Activated CD4-positive, alpha-beta memory T cell treated with anti-CD3 and anti-CD28 coated beads, Interleukin-2, amount 10 ng/mL, durations not matched to agents 7 days and 5 days (primary cell): ENCODE measurements at places on chromosomes 16 and 17. TPM values are rescaled to one million over a fixed set of nuclear protein-coding genes. Genes with fewer than 3 reads are reported as not detected.

DNA sequence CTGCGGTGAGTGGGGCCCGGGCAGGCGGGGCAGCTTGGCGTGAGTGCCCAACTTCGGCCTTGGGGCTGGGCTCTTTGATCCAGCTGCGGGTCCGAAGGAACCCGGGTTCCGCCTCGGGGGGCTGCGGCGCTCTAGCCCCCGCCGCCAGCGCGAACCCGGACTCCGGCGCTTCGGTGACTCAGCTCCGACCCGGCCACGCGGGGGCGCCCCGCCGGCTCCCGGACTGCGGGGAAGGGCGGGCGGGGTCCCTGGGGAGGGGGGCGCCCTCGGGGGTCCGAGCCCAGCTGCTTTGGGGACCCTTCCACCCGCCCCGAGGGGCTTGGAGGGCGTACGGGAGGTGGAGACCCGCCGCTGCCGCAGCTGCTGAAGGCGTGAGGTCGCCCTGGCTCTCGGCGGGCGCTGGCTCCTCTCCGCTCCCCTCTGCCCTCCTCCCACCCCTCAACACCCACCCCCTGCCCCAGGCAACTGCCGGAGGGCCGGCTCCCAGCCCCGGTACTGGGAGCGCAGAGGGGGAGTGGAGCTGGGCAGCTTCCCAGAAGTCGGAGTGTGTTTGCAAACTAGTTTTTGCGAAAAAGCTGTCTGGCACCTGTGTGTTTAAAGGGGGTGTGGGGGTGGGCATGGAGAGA is 516 bp downstream of the CPNE2 start:
- peak overlapping the region; percentile 63 for H3K4me3 ChIP-seq
- H3K36me3 ChIP-seq: no peaks in the 10 kb centered on the region
- DNase-seq: peak; percentile 50
- H3K4me1 ChIP-seq: peaks cover 11% of the 10 kb centered on the region

- H3K27ac ChIP-seq: no peak overlapping the region
- DNase-seq: no peak
- H3K4me3 ChIP-seq: no peak overlapping the region
- H3K27me3 ChIP-seq: no peaks in the 10 kb centered on the region
- H3K36me3 ChIP-seq: no peaks in the 10 kb centered on the region
These were observed 208.5 kb downstream of the STX8 start for GRCh38 chr17:9367156-9367555.

DNA sequence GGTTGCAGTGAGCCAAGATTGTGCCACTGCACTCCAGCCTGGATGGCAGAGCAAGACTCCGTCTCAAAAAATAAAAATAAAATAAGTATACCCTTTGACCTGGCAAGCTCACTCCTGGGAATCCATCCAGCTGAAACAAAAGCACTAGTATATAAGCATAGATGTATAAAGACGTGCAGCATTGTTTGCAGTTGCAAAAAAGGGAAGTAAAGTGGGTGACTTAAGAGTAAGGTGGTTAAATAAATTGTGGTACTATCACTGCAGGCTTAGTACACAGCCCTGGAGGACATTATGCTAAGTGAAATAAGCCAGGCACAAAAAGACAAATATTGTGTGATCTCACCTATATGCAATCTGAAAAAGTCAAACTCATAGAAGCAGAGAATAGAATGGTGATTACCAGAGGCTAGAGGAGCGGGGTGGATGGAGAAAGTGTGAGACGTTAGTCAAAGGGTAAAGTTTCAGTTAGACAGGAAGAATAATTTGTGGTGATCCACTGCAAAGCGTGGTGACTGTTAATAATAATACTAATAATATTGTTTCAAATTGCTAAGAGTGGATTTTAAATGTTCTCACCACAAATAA is 113.0 kb downstream of the MYO1D start:
- no peaks in the 10 kb centered on the region for H3K27me3 ChIP-seq
- no peaks in the 10 kb centered on the region for H3K36me3 ChIP-seq
- H3K4me1 ChIP-seq: peaks cover 9% of the 10 kb centered on the region

- no peak overlapping the region for H3K4me3 ChIP-seq
- peak overlapping the region; percentile 58 for H3K27ac ChIP-seq
- peaks cover 37% of the 10 kb centered on the region for H3K4me1 ChIP-seq
- H3K36me3 ChIP-seq: peaks cover 55% of the 10 kb centered on the region
- no peak for DNase-seq
- H3K27me3 ChIP-seq: no peaks in the 10 kb centered on the region
These were observed 27.7 kb downstream of the CRAMP1 start for GRCh38 chr16:1639860-1640259.

GRCh38 chr16:12303653-12304052 is 327.1 kb downstream of the SNX29 start:
- no peak overlapping the region for H3K4me3 ChIP-seq
- no peak overlapping the region for H3K27ac ChIP-seq
- no peak for DNase-seq
- no peaks in the 10 kb centered on the region for H3K4me1 ChIP-seq
- H3K27me3 ChIP-seq: no peaks in the 10 kb centered on the region

- H3K36me3 ChIP-seq: no peaks in the 10 kb centered on the region
- H3K27me3 ChIP-seq: no peaks in the 10 kb centered on the region
- no peak overlapping the region for H3K27ac ChIP-seq
- no peaks in the 10 kb centered on the region for H3K4me1 ChIP-seq
- no peak for DNase-seq
These were observed 338.9 kb upstream of the C16orf82 start for GRCh38 chr16:26727848-26728247.

DNA sequence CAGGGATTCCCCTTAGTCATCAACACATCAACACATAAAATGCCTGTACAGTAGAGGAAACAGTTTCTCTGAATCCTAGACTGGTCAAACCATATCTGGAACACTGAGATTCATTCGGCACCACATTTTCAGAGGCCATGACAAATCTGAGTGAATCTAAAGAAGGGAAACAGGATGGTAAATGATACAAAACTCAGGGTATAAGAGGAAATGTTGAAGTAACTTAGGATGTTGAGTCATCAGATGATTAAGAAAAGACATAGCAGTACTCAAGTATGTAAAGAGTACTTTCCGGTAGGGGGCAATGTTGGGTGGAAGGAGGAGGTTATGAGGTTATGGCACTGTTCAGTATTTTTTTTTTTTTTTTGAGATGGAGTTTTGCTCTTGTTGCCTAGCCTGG is 358.5 kb upstream of the PMFBP1 start:
- no peaks in the 10 kb centered on the region for H3K27me3 ChIP-seq
- H3K4me1 ChIP-seq: no peaks in the 10 kb centered on the region
- H3K27ac ChIP-seq: no peak overlapping the region
- H3K36me3 ChIP-seq: no peaks in the 10 kb centered on the region

DNA sequence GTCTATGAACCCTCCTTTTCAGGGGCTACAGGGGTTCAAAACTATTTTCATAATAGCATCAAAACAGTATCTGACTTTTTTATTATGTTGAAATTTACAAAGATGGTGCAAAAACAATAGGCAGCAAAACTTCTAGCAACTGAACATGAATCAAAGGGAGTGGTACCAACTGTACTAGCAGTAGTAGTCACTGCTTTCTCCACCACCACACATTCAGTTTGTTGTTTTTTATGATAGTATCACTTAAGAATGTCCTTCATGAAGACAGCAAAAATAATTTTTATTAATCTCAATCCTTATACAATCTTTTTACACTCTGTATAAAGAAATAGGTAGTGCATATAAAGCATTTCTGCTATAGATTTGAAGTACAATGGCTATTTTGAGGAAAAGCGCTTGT is 47.6 kb downstream of the MED13 start:
- H3K4me3 ChIP-seq: no peak overlapping the region
- DNase-seq: no peak
- no peaks in the 10 kb centered on the region for H3K4me1 ChIP-seq

Gene LPO
- not detected for total RNA-seq

DNA sequence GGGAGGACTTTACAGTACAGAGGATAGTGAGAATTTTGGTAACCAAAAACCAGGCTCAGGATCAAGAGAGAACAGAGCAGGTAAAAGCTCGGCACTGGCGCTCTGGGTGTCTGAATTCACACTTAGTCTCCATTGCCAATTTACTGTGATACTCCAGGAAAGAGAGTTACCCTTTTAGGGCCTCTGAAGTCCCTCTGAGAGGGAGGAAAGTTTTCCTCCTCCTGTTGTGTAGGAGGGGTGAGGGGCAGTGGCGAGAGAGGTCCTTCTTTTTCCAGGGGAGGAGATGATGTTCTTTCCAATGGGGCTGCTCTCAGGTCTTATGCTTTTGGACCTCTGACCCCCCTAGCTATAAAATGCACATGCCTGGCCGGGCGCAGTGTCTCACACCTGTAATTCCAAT is 5.4 kb upstream of the TNS4 start:
- peaks cover 10% of the 10 kb centered on the region for H3K27me3 ChIP-seq
- DNase-seq: no peak
- H3K4me1 ChIP-seq: peaks cover 7% of the 10 kb centered on the region
- H3K27ac ChIP-seq: no peak overlapping the region

Gene SCGB1C2
- not detected for total RNA-seq

Gene P2RX5
- 31.1 TPM for total RNA-seq

DNA sequence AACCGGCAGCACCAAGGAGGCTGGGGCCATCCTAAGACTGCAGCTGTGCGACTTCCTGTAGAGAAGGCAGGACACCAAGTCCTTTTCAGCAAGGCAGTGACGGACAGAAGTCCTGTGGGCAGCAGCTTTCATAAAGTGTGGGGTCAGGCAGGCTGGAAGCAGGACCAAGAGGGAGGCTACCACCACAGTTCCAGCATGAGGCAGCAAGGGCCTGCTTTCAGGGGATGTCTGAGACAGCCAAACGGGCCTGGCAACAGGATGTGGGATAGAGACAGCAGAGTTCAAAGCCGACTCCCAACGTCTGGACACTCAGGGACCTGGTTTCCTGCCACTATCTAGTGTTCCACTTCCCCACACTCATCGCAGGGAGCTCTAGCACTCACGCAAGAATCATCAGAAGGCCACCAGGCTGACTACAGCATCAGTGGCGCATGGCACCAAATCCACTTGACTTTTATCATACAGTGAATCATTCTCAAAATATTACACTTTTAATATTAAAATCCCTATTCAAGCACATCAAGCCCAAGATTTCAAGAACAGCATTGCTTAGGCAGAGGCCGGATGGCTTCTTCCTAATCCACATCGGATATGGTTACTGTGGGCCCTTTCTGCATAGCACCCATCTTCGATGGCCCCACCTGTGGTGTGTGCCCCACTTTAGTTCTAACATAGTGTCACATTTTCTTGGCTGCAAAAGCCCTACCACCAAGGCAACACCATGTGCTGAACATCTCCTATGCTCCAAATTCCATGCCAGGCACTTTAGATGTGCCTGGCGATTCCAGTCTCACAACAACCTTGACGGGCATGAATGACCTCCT is 5.2 kb downstream of the USP7 start:
- H3K36me3 ChIP-seq: peaks cover 14% of the 10 kb centered on the region
- H3K4me3 ChIP-seq: peak overlapping the region; percentile 94
- peak overlapping the region; percentile 91 for H3K27ac ChIP-seq
- no peaks in the 10 kb centered on the region for H3K27me3 ChIP-seq

DNA sequence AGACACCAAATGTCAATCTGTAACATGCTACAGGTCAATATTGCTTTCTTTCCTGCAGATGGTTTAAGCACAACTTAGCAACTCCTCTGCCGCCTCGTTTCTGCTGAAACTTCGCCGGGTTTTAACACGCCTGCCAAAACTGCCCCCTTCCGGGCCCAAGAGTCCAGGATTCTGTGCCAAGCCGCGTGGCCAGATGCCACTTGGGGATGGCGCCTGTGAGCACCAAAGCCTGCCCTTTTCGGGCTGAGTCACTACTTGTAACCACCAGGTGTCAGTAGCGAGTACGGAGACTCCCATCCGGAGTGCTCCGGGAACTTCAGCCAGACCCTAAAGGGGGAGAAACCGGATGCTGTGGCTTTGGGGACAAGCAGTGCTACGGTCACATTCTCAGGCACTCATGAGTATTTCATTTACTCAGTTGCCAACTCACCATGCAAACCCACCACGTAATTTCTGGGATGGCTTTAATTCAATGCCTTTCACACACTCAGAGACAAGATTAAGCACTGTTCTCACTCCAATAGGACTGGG is 7.8 kb downstream of the PMP22 start:
- DNase-seq: peak; percentile 61
- H3K27me3 ChIP-seq: peaks cover 51% of the 10 kb centered on the region
- H3K27ac ChIP-seq: no peak overlapping the region

- H3K4me1 ChIP-seq: peaks cover 4% of the 10 kb centered on the region
- no peak overlapping the region for H3K4me3 ChIP-seq
- DNase-seq: no peak
- H3K27me3 ChIP-seq: peaks cover 17% of the 10 kb centered on the region
- no peak overlapping the region for H3K27ac ChIP-seq
These were observed 15.3 kb downstream of the CCL11 start for GRCh38 chr17:34300652-34301370.

Gene METTL23
- 48.0 TPM for total RNA-seq

Gene KRTAP4-4
- not detected for total RNA-seq

Gene PKD1
- 60.5 TPM for total RNA-seq

Gene GLP2R
- not detected for total RNA-seq

Gene ZDHHC1
- 0.45 TPM for total RNA-seq

DNA sequence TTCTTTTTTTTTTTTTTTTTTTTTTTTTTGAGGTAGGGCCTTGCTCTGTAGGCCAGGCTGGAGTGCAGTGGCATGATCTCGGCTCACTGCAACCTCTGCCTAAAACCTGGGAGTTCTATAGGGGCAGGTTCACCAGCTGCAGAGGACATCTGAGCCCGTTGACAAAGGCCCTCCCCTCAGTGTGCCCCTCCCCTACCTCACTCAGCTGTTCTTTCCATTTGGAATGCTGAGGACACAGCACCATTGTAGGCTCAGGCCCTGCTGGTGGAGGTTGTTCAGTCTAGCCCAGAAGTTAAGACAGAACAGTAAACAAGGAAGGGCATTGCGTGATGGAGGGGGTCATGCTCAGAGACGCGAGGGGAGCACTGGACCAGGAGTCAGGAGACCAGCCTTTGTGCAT is 21.8 kb upstream of the KIF19 start:
- no peak overlapping the region for H3K4me3 ChIP-seq
- H3K27me3 ChIP-seq: peaks cover 4% of the 10 kb centered on the region
- H3K4me1 ChIP-seq: peaks cover 34% of the 10 kb centered on the region
- DNase-seq: no peak

Gene GPRC5C
- 0.68 TPM for total RNA-seq

Gene DNAH9
- total RNA-seq: not detected

DNA sequence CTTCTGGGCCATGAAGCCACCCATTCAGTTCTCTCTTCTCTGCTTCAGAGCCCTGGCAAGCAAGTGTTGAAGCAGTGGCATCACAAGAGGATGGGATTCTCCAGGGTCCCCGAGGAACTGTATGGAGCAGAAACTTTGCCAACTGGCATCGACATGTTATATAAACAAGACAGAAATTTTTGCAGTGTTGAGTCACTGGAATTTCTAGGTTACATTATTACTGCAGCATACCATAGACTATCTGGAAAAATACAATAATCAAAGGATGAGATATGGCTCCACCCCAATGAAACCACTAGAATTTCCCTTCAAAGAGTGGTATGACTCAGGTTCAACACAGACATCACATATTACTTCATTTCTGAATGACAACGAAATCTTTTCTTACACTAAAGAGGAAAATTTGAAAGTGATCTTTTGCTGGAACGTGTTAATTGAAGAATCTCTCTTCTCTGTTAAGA is 343.0 kb upstream of the DYNLRB2 start:
- peaks cover 1% of the 10 kb centered on the region for H3K4me1 ChIP-seq
- H3K36me3 ChIP-seq: no peaks in the 10 kb centered on the region
- DNase-seq: no peak
- H3K27me3 ChIP-seq: peaks cover 8% of the 10 kb centered on the region
